ENCODE measurements at places on chromosomes 1 and 21.

DNA sequence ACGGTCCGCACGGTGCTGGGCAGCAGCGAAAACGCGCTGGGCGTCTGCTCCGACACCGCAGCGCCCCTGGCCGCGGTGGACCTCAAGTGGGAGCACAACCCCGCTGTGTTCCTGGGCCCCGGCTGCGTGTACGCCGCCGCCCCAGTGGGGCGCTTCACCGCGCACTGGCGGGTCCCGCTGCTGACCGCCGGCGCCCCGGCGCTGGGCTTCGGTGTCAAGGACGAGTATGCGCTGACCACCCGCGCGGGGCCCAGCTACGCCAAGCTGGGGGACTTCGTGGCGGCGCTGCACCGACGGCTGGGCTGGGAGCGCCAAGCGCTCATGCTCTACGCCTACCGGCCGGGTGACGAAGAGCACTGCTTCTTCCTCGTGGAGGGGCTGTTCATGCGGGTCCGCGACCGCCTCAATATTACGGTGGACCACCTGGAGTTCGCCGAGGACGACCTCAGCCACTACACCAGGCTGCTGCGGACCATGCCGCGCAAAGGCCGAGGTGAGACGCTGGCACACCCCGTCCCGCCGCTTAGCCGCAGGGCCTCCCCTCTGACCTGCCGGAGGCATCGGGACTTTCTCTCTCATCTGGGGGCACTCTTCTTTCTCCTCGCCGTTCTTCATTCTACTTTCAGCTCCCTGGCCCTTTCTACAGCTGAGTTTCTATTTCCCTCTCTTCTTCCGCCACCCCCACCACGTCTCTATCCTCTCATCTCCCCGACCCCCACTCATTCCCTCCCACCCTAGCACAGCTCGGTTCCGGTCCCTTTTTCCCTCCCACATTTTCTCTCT lies 1.0 kb downstream of the NPR1 start:
- no peak for DNase-seq

DNA sequence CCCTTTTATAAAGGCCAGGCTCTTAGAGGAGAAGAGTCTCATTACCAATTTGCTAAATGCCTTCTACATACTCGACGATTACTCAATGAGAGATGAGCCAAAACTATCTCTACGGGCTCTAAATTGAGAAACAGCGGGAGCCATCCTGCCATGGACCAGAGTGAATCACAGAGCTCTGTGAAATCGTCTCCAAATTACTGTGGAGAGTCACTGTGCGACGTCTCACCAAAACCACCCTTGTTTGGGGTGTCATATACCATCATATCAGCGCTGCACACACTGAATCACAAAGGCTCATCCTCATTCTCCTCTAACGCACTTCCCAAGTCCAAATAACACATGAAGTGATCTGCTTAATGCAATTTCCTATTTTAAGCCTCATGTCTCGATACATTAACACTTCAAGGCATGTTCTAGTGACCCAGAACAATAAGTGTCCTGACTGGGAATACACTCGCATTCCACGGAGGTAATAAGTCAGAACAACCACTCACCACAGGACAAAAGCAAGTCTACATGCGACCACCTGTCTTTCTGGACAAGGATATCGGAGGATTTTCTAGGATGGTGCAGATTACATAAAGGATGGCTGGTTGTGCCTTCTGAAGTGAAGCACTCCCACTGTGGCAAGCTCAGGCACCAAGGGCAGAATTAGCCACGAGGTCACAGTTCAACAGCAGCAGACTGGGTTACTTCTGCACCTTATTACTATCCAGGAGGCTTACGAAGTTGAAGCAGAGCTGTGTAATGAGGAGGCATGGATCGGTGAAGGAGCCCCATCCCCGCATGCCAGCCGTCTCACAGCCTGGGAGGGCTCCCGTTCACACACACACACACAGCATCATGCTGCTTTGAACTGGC lies 44.3 kb downstream of the NID1 start:
- DNase-seq, result no peak

DNA sequence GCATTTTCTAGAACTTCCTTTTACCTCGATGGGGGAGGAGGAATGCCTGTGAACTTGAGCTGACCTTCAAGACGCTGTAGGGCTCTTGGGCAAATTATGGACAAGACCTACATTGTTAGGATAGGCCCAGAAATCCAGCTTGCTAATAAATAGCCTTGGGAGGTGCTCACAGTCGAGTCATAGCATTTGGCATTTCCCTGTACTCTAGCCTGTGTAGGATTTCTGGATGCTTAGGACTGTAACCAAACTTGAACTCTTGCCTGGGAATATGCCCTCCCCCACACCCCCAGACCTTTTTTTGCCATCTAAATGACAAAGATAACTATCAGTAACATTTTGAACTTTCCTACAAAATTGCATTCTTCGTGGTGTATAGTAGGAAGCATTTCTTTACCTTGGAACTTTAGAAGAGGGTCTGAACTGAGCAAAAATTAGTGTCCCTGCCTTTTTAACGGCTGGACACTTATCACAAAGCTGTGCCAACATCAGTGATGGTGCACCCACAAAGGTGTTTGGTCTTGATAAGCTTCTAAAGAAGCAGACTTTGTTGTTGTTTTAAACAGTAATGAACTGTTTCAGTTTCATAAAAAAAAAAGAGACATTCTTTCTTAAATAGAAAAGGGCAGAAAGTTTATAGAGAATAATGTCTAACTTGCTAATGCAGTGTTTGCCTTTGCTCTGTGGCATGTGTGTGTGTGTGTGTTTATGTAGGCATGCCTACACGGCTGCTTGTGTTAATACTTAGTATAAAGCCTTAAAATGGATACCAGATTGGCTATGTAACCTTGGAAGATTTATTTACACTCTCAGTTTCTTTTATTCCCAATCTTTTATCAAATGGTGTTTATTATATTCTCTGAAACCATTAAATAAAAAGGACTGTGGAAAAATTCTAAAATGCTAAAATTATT lies 88.2 kb downstream of the NFIA start:
- DNase-seq, result no peak

GRCh38 chr21:44831227-44831860 lies 13.5 kb upstream of the SUMO3 start:
- DNase-seq, result no peak

DNA sequence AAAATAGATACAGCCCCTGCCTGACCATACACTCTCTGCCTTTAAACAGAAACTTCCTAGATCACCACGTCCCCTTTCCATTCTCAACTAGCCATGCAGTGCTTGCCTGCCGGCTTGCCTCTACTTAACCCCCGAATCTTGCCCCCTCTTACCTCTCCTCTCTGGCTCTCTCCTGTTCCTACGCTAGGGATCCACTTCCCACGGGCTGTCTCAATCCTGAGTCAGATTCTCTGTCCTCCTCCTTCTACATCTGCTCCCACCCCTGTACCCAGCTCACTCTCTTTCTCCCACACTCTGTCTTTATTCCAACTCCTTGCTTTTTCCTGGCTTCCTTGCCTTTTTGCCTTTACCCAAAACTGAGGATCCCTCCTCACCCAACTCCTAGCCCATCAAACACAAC lies 29.3 kb downstream of the ATF3 start:
- no peak for DNase-seq

- no peak for DNase-seq
Measured at GRCh38 chr1:33716976-33717688, 146.7 kb upstream of the HMGB4 start.

DNA sequence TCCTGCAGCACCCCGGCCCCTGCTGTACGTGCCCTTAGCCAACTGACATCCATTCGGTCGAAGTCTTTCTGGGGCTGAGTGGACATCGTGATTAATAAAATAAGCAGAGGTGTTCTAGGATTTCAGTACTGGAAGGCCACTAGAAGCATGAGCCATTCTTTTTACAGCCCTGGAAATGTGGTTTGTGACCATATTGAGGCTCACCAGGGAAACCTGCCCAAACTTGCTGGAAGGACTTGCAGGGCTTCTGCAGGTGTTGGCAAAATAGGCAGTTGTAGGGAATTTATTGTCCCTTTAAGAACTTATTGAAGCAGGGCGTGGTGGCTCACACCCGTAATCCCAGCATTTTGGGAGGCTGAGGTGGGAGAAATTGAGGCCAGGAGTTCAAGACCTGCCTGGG lies 80.8 kb downstream of the DOP1B start:
- no peak for DNase-seq

GRCh38 chr1:165886983-165887382 lies 59.6 kb downstream of the UCK2 start:
- DNase-seq, result no peak

- DNase-seq, result no peak
Measured at GRCh38 chr1:56975446-56975845, 9.6 kb upstream of the C8B start.
